ENCODE measurements at places on chromosomes 4 and X. TPM values are rescaled to one million over a fixed set of nuclear protein-coding genes. Genes with fewer than 3 reads are reported as not detected.

GYPE gene
- not detected for total RNA-seq

TASL gene
- 1.6 TPM for total RNA-seq

DNA sequence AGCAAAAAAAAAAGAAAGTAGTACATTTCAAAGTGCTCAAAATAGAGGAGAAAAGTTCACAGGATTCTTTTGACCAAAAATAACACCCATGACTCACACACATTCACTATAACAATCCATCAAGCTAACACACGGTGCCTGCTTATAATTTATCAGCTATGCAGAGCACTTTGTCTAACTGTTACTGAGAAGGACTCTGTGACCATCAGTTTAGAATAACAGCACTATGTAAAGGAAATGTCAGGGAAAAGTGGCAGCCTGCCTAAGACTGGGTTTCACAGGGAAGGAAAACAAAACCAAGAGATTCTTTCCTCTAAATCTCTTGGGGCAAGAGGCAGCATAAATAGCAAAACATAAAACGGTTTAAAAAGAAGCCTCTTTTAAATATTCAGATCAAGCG is 54.8 kb downstream of the CCDC149 start:
- H3K4me3 ChIP-seq: no peak overlapping the region
- H3K27ac ChIP-seq: peak overlapping the region; percentile 74
- no peaks in the 10 kb centered on the region for H3K4me1 ChIP-seq
- no peaks in the 10 kb centered on the region for H3K36me3 ChIP-seq
- no peaks in the 10 kb centered on the region for H3K27me3 ChIP-seq
- DNase-seq: no peak

NUP62CL gene
- 0.68 TPM for total RNA-seq

DNA sequence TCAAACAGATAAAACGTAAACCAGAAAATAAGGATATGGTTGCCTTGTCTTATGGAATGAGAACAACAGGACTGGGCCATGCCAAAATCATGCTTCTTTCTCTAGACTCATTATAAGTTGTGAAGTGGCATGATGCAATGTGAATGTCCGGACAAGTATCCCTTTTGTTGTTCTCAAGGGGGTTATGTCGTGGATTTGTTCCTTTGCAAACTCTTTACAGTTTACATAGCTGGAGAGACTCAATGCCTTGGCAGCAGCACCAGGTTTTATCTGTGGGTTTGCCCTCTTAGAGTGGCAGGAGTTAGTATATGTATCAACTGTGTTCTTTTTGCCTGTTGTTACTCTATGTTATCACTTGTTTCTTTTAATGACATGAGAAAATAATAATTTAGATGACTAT is 41.4 kb downstream of the SPRY1 start:
- H3K4me3 ChIP-seq: no peak overlapping the region
- H3K27me3 ChIP-seq: no peaks in the 10 kb centered on the region
- peaks cover 1% of the 10 kb centered on the region for H3K4me1 ChIP-seq
- no peak overlapping the region for H3K27ac ChIP-seq
- no peaks in the 10 kb centered on the region for H3K36me3 ChIP-seq
- DNase-seq: no peak

- H3K4me3 ChIP-seq: peak within 1 kb of the TSS; percentile 45
- no peak for DNase-seq
- no peak within 1 kb of the TSS for H3K27ac ChIP-seq
- H3K4me1 ChIP-seq: peaks cover 17% of the 10 kb centered on the region
- no peaks in the 10 kb centered on the region for H3K36me3 ChIP-seq
Measured at GRCh38 chr4:73836373-73837279, at the start of gene CXCL6. CXCL6 (plus strand) TSS chr4:73836678; CDS start chr4:73836751, 73 bp downstream.

DNA sequence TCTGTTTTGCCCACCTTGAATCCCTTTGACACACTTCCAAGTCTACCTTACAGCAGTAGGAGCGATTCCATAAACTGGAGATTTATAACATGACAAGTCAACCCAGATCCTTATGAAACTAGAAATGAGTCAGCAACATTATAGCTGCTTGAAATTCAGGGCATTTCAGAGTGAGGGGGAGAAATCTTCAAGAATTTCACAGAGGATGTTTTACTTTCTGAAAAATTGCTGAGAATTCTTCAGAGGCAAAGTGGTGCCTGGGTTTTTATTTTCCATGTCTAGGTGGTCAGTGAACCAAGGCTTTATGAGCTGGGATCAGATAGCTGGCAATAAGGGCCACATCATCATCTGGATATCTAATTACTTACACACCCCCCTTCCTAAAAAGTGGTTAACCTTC is 119.8 kb downstream of the PPARGC1A start:
- no peaks in the 10 kb centered on the region for H3K36me3 ChIP-seq
- no peaks in the 10 kb centered on the region for H3K4me1 ChIP-seq
- no peaks in the 10 kb centered on the region for H3K27me3 ChIP-seq
- H3K4me3 ChIP-seq: no peak overlapping the region

DNA sequence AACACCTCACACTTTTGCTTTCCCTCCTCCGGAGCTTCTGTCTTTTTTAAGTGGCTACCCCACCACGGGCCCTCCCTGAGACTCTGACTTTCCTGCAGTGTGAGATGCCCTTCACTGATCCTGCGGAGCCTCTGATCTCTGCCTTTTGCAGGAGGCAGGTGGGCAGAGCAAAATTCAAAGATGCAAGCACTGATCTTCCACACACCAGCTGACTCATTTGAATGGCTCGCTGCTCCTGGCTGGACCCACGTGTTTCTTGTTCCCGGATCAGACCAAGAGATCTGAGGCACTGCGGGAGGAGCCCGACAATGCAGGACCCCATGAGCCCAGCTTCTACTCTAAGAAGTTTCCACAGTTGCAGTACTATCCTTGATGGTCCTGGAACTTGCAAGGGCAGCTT is 1607.9 kb upstream of the TENM3 start:
- no peaks in the 10 kb centered on the region for H3K27me3 ChIP-seq
- H3K36me3 ChIP-seq: no peaks in the 10 kb centered on the region
- DNase-seq: no peak

MAGEB17 gene
- not detected for total RNA-seq

OFD1 gene
- 17.9 TPM for total RNA-seq

GRCh38 chr4:178937130-178937529 is 1494.9 kb upstream of the AGA start:
- H3K4me1 ChIP-seq: no peaks in the 10 kb centered on the region
- DNase-seq: no peak
- H3K27ac ChIP-seq: no peak overlapping the region
- no peaks in the 10 kb centered on the region for H3K36me3 ChIP-seq

EMCN gene
- total RNA-seq: 13.7 TPM

DNA sequence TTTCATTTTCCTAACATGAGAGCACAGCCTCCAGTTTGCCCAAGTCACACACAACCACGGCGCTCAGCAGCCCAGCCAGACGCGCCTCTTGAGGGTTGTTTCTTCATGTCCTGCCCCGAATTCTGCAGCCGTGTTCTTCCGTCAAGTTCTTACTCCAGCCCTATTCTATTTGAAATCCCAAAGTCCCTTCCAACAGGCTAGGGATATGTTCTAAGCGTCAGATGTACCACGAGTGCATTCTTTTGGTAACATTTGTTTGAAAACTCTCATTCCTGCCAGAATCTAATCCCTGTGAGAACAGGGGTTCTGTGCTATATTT is 23.1 kb downstream of the ACSL1 start:
- H3K36me3 ChIP-seq: no peaks in the 10 kb centered on the region
- H3K4me3 ChIP-seq: no peak overlapping the region
- no peak for DNase-seq
- peaks cover 21% of the 10 kb centered on the region for H3K4me1 ChIP-seq
- H3K27me3 ChIP-seq: no peaks in the 10 kb centered on the region

- no peak overlapping the region for H3K4me3 ChIP-seq
- H3K27ac ChIP-seq: no peak overlapping the region
- no peaks in the 10 kb centered on the region for H3K36me3 ChIP-seq
- no peaks in the 10 kb centered on the region for H3K27me3 ChIP-seq
- no peak for DNase-seq
Measured at GRCh38 chrX:68936126-68936525, 107.3 kb downstream of the EFNB1 start.

GRCh38 chr4:147546349-147546748 is 65.5 kb downstream of the EDNRA start:
- no peak overlapping the region for H3K27ac ChIP-seq
- no peaks in the 10 kb centered on the region for H3K4me1 ChIP-seq
- no peaks in the 10 kb centered on the region for H3K27me3 ChIP-seq
- DNase-seq: no peak
- no peaks in the 10 kb centered on the region for H3K36me3 ChIP-seq

GRCh38 chrX:85941275-85941674 is 106.1 kb downstream of the CHM start:
- no peaks in the 10 kb centered on the region for H3K4me1 ChIP-seq
- DNase-seq: no peak
- no peak overlapping the region for H3K27ac ChIP-seq
- H3K36me3 ChIP-seq: peaks cover 15% of the 10 kb centered on the region

DNA sequence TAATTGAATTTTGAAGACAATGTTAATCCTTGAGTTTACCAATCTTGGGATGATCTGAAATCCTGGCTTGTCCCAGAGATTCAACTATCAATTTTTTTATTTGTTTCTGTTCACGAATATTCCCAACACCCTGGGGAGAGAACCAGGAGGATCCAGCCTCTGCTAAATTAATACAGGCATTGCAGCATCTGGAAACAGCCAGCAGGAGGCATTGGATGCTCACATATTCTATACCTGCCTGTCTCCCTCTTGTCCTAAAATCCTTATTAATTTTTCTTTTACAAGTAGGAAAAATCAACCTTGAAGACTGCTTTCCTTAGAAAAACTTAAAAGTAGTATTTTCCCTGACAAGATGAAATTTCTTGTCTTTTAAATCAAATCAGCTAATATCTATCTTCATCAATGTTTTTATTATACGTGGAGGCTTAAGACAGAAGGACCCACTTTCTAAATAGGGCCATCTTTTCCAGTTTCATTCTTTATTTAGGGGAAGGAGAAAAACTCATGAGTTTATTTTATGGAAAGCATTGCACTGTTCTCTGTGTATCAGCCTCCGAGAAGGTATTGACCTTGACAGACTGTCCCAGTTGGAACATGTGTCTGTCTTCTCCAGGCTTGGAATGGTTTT is 102.4 kb downstream of the CLNK start:
- H3K4me3 ChIP-seq: no peak overlapping the region
- no peaks in the 10 kb centered on the region for H3K36me3 ChIP-seq
- no peak for DNase-seq
- H3K4me1 ChIP-seq: no peaks in the 10 kb centered on the region
- no peak overlapping the region for H3K27ac ChIP-seq
- no peaks in the 10 kb centered on the region for H3K27me3 ChIP-seq

- no peak overlapping the region for H3K27ac ChIP-seq
- H3K36me3 ChIP-seq: no peaks in the 10 kb centered on the region
- peaks cover 8% of the 10 kb centered on the region for H3K4me1 ChIP-seq
- DNase-seq: no peak
Measured at GRCh38 chrX:15860921-15861320, 6.3 kb upstream of the AP1S2 start.

PRICKLE3 gene
- total RNA-seq: 17.4 TPM

IL1RAPL1 gene
- 0.09 TPM for total RNA-seq

- H3K36me3 ChIP-seq: no peaks in the 10 kb centered on the region
- H3K27ac ChIP-seq: no peak overlapping the region
- H3K4me1 ChIP-seq: peaks cover 10% of the 10 kb centered on the region
- DNase-seq: no peak
- no peak overlapping the region for H3K4me3 ChIP-seq
Measured at GRCh38 chrX:153413731-153414130, 2.5 kb downstream of the ZFP92 start.

PROM1 gene
- 6.7 TPM for total RNA-seq

DNA sequence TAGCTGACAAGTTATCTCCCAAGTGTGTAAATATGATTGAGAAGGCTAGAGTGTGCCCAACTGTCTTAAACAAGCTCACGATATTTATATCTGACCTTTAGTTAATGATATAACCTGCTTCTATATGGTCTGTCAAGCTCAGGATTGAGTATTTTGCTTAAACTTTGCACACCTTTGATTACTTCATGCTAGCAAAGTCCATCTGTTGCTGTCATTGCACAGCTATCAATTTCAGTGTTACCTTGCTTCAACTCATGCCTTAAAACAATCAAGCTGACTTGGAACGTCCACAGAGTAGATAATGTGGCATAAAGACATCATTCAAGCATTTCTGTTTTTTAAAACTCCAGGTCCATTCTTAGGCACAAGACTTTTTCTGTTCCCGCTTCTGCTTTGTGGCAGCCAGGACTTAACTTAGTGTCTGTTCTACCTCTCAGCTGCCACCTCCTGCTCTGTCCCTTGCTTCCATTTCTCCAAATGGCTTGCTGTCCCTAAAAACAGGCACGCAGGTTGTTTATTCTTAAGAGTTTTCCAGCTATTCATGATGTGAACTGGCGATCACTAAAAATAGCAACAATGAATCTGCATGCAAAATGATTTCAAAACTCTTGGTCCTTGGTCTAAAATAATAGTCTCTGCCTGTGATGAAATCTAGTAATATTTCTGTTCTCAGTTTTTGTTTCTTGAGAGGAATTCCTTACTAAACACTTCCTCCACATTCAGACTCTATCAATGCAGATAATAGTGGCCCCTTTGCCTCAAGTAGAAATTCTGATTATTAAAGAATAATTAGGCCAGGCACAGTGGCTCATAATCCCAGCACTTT is 16.3 kb upstream of the NEIL3 start:
- H3K4me3 ChIP-seq: no peak overlapping the region
- no peak overlapping the region for H3K27ac ChIP-seq
- no peaks in the 10 kb centered on the region for H3K4me1 ChIP-seq

GRCh38 chrX:122439831-122440230 is 744.2 kb upstream of the GRIA3 start:
- no peak overlapping the region for H3K4me3 ChIP-seq
- no peaks in the 10 kb centered on the region for H3K36me3 ChIP-seq
- no peak overlapping the region for H3K27ac ChIP-seq
- no peaks in the 10 kb centered on the region for H3K4me1 ChIP-seq
- DNase-seq: no peak

- H3K36me3 ChIP-seq: no peaks in the 10 kb centered on the region
- no peak overlapping the region for H3K4me3 ChIP-seq
- no peak for DNase-seq
- H3K4me1 ChIP-seq: no peaks in the 10 kb centered on the region
Measured at GRCh38 chr4:155572106-155572703, 94.4 kb upstream of the GUCY1A1 start.

GRCh38 chr4:89489338-89489771 is 181.8 kb upstream of the GPRIN3 start:
- no peak overlapping the region for H3K4me3 ChIP-seq
- no peaks in the 10 kb centered on the region for H3K27me3 ChIP-seq
- DNase-seq: no peak
- no peaks in the 10 kb centered on the region for H3K36me3 ChIP-seq
- no peak overlapping the region for H3K27ac ChIP-seq

GRCh38 chr4:37389366-37389765 is 144.8 kb downstream of the NWD2 start:
- H3K36me3 ChIP-seq: no peaks in the 10 kb centered on the region
- no peak for DNase-seq
- H3K27me3 ChIP-seq: no peaks in the 10 kb centered on the region
- H3K27ac ChIP-seq: no peak overlapping the region
- no peak overlapping the region for H3K4me3 ChIP-seq

- H3K27ac ChIP-seq: no peak overlapping the region
- H3K27me3 ChIP-seq: no peaks in the 10 kb centered on the region
- H3K4me3 ChIP-seq: no peak overlapping the region
- no peaks in the 10 kb centered on the region for H3K36me3 ChIP-seq
- DNase-seq: no peak
- H3K4me1 ChIP-seq: no peaks in the 10 kb centered on the region
Measured at GRCh38 chr4:83929550-83929949, 393.6 kb downstream of the GPAT3 start.

JCHAIN gene
- total RNA-seq: not detected

KIF4A gene
- 2.5 TPM for total RNA-seq

GRCh38 chr4:5824635-5825034 is 68.3 kb downstream of the CRMP1 start:
- H3K27me3 ChIP-seq: no peaks in the 10 kb centered on the region
- H3K4me1 ChIP-seq: peaks cover 16% of the 10 kb centered on the region
- H3K27ac ChIP-seq: no peak overlapping the region
- no peak for DNase-seq

Measured in esophagus squamous epithelium (tissue), 5 donors.